ENCODE measurements at places on chromosomes 3 and 15.

- no peaks in the 10 kb centered on the region for H3K27me3 ChIP-seq
- H3K4me1 ChIP-seq: peaks cover 8% of the 10 kb centered on the region
- H3K27ac ChIP-seq: no peak overlapping the region
Measured at GRCh38 chr3:196531418-196531817, 16.3 kb upstream of the SMCO1 start.

DNA sequence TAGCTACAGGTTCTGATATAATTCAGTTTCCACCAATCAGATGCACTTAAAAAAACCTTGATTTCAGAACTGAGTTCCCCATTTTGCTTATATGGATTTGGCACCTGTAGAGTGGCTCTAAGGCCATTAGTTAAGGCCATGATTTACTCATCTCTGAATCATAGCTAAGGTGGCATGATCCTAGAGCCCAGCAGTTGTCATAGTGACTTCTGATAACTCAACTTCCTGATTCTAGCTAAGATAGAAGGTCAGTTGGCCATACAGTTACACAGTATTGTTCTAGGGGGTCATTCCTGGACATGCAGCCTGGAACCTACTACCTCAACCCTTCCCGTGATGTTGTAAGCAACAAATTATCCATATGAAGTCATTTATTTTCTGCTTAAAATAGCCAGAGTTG is 15.9 kb upstream of the TMEM87A start:
- H3K36me3 ChIP-seq: peaks cover 85% of the 10 kb centered on the region
- H3K27ac ChIP-seq: peak overlapping the region; percentile 4
- H3K4me1 ChIP-seq: peaks cover 20% of the 10 kb centered on the region
- DNase-seq: no peak
- H3K27me3 ChIP-seq: no peaks in the 10 kb centered on the region

DNA sequence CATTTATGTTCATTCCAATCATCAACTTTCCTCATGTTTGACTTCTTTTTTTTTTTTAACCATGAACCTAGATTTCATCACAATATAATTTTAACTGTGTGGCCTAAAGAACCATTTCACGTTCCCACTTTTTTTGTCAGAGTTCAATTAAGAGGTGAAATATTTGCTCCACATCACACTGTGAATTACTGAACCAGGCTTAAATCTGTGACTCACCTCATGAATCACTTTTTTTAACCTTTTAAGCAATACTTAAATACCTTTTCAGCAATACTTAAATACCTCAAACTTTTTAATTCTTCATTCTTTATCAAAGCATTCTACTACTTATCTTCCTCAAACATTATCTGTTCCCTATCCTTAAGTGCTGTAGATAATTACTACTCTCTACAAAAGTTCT is 137.6 kb downstream of the SI start:
- no peak overlapping the region for H3K27ac ChIP-seq
- no peaks in the 10 kb centered on the region for H3K36me3 ChIP-seq
- DNase-seq: no peak
- no peaks in the 10 kb centered on the region for H3K27me3 ChIP-seq
- H3K4me1 ChIP-seq: no peaks in the 10 kb centered on the region
- H3K4me3 ChIP-seq: no peak overlapping the region

DNA sequence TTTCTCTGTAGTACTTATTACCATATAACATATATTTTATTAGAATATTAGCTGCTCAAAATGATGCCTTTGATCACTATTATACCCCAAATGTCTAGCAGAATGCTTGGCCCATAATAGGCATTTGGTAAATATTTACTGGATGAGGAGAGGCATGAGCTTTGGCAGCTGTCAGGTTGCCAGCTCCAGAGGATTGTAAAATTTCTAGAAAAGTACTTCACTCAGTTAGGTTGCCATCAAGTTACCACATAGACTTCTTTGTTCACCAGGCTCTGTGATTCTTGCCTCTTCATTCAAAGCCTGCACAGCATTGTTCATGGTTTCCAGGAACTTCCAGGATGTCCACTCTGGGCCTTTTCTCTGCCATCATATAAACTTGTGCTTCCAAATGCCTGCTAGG is 582.8 kb downstream of the PDCD6IP start:
- H3K4me1 ChIP-seq: no peaks in the 10 kb centered on the region
- H3K4me3 ChIP-seq: no peak overlapping the region
- no peak overlapping the region for H3K27ac ChIP-seq
- H3K27me3 ChIP-seq: no peaks in the 10 kb centered on the region
- H3K36me3 ChIP-seq: no peaks in the 10 kb centered on the region

DNA sequence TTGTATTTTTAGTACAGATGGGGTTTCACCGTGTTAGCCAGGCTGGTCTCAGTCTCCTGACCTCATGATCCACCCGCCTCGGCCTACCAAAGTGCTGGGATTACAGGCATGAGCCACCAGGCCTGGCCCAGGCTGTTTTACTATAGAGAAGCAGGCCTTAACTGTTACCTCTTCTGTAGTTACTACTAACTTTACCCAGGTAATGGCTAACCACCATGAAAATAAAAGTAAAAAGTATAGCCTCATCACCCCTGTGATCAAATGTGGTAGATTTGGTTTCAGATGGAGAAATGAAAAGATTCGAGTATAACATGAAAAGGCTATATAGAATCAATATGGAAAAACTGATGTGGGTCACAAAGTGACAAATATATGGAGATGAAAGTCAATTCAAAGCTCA is 210.1 kb downstream of the CD47 start:
- H3K27ac ChIP-seq: no peak overlapping the region
- H3K4me1 ChIP-seq: no peaks in the 10 kb centered on the region
- no peaks in the 10 kb centered on the region for H3K27me3 ChIP-seq

DNA sequence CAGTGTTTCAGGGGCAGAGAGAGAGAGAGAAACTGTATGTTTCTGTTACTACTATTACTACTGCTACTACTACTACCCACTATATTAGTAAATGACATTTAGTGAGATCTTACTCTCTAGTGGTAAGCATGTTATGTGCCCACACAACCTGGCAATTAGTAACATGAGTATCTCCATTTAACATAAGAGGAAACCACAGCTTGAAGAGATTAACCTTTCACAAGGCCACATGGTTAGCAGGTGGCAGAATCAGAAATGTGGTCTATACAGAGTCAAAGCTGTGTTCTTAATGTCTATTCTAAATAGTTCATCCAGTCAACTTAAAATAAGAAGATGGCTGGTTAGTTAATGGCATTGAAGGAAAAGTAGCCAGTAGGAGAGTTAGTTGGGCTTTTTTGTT is 961.6 kb downstream of the MCTP2 start:
- no peak overlapping the region for H3K4me3 ChIP-seq
- DNase-seq: no peak
- H3K4me1 ChIP-seq: no peaks in the 10 kb centered on the region
- no peak overlapping the region for H3K27ac ChIP-seq
- H3K27me3 ChIP-seq: no peaks in the 10 kb centered on the region

DNA sequence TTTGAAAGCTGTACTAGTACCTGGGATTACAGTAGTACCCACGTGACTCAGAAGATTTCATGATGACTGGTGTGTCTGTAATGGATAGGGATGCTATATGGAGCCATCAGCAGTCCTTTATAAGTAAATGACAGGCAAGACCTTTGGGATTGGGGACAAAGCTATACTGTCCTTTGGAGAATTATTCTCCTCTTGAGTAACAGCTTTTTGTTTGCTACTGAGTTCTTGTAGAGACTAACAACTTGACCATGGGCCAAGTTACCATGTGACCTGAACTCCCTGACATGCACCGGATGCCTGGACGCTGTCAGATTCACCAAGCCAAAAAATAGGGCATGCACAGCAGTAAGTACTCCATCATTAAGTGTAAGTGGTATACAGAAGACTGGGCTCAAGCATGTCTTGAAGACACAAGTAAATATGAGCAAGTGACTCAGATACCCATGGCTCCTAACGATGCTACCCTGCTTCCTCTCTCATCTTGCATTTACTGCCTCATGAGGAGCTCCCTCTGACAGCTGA is 12.9 kb downstream of the SEC11A start:
- peaks cover 11% of the 10 kb centered on the region for H3K4me1 ChIP-seq
- H3K27ac ChIP-seq: peak overlapping the region; percentile 63
- no peak overlapping the region for H3K4me3 ChIP-seq
- H3K27me3 ChIP-seq: no peaks in the 10 kb centered on the region
- peaks cover 26% of the 10 kb centered on the region for H3K36me3 ChIP-seq
- DNase-seq: peak; percentile 33

DNA sequence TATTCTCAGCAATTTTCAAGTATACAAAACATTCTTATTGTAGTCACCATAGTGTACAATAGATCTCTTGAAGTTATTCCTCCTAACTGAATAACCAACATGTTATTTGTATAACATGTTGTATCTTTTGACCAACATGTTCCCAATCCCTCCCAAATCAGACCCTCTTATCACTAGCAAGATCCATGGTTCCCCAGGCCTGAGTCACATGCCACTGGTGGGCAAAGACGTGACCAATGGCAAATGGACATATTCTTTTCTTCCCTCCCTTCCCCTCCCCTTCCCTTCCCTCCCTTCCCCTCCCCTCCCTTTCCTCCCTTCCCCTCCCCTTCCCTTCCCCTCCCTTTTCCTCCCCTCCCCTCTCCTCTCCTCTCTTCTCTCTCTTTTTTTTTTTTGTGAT is 45.4 kb downstream of the AMOTL2 start:
- no peak for DNase-seq
- H3K27me3 ChIP-seq: no peaks in the 10 kb centered on the region
- no peak overlapping the region for H3K4me3 ChIP-seq

DNA sequence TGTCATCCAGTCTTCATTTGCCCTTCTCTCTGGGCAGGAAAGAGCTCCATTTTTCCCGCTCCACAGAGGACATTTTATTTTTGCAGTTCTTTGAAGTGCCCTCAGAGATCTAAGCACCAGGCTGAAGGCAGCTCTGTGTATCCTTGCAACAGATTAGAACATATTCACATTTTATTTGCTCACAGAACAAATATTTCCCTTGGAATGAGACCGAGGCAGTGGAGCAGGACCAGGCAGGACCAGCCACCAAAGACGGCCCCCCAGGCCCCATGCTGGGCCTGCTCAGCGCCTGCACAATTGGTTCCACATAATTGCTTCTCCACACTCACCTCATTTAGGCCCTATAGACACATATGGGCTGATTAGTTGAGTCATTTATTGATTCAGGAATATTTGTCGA is 15.7 kb upstream of the ETV5 start:
- no peaks in the 10 kb centered on the region for H3K4me1 ChIP-seq
- no peaks in the 10 kb centered on the region for H3K27me3 ChIP-seq
- H3K27ac ChIP-seq: no peak overlapping the region
- H3K4me3 ChIP-seq: no peak overlapping the region

DNA sequence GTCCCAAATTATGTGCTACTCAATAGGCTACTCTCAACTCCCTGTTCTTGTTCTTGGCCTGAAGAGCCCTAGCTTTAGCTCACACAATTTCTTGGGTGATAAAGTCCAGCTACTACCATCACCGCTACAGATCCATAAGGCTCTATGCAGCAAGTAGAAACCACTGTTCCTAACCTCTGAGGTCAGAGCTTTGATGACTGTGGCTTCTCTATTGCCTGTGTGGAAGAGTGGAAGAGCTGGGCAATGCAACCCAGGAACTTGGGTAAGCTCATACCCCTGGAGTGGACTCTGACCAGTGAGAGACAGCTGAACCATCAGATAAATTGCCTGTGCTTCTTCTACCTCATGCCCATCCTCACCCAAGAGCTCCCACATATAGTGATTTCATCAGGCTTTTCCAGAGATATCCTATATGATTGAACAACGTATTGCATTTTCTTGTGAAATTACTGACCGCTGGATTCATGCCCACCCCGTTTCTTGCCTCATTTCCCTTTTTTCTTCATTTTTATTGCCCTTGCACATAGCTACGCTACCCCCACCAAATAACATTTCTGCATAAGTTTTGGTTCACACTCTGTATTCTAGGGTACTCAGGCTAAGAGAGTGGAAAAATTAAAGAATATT is 172.3 kb upstream of the MBNL1 start:
- no peak overlapping the region for H3K27ac ChIP-seq
- H3K36me3 ChIP-seq: no peaks in the 10 kb centered on the region
- no peaks in the 10 kb centered on the region for H3K27me3 ChIP-seq
- no peak overlapping the region for H3K4me3 ChIP-seq

- no peak for DNase-seq
- H3K4me3 ChIP-seq: no peak overlapping the region
- H3K4me1 ChIP-seq: no peaks in the 10 kb centered on the region
- H3K27me3 ChIP-seq: no peaks in the 10 kb centered on the region
- no peaks in the 10 kb centered on the region for H3K36me3 ChIP-seq
- H3K27ac ChIP-seq: no peak overlapping the region
Measured at GRCh38 chr3:89375451-89375850, 268.0 kb downstream of the EPHA3 start.

GRCh38 chr3:195766671-195767070 is 45.1 kb downstream of the MUC4 start:
- no peak overlapping the region for H3K4me3 ChIP-seq
- no peak for DNase-seq
- H3K4me1 ChIP-seq: no peaks in the 10 kb centered on the region
- H3K27ac ChIP-seq: no peak overlapping the region

DNA sequence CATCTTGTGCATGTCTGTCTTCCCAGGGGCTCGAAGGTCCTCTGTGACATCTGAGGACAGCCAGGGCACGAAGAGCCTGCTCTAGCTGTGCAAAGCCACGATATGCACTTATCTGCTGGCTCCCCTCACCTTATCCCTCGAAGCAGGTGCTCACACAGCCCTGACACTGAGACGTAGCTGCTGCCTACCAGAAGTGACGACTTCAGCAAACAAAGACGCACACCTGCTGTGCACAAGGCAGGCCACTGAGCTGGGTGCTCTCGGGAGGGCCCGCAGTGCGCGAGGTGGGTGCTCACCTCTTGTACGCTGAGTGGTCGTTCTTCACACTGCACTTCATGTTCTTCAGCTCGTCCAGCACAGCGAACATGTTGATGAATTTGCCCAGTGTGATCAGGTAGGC is 37.3 kb downstream of the CYFIP1 start:
- H3K4me1 ChIP-seq: no peaks in the 10 kb centered on the region
- H3K27ac ChIP-seq: no peak overlapping the region
- H3K27me3 ChIP-seq: no peaks in the 10 kb centered on the region
- peaks cover 96% of the 10 kb centered on the region for H3K36me3 ChIP-seq
- DNase-seq: no peak

DNA sequence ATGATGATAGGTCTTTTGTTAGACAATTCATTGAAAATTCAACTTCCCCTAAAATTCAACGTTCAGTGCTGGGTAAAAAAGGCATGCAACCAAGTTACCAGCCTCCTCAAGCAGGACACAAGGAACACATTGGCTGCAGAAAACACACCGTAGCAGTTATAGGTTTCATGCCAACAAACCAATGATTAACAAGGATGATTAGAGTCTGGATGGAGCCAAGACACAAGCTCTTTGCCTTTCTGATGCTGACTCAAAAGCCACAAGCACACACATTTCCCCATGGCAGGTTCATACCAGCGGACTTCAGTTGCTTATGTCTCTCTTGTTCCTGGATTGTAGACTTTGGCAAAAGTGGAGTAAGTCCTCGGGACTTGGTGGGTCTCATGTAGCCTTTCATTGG is 105.8 kb downstream of the DHX30 start:
- H3K4me3 ChIP-seq: no peak overlapping the region
- no peak for DNase-seq
- H3K4me1 ChIP-seq: no peaks in the 10 kb centered on the region
- no peak overlapping the region for H3K27ac ChIP-seq
- no peaks in the 10 kb centered on the region for H3K27me3 ChIP-seq

GRCh38 chr15:90042356-90042755 is 41.2 kb downstream of the ZNF710 start:
- no peak overlapping the region for H3K27ac ChIP-seq
- no peaks in the 10 kb centered on the region for H3K27me3 ChIP-seq
- DNase-seq: no peak
- peaks cover 77% of the 10 kb centered on the region for H3K4me1 ChIP-seq
- H3K4me3 ChIP-seq: no peak overlapping the region

Data from CD14-positive monocyte (primary cell).